ENCODE measurements at places on chromosomes 16 and 17.

DNA sequence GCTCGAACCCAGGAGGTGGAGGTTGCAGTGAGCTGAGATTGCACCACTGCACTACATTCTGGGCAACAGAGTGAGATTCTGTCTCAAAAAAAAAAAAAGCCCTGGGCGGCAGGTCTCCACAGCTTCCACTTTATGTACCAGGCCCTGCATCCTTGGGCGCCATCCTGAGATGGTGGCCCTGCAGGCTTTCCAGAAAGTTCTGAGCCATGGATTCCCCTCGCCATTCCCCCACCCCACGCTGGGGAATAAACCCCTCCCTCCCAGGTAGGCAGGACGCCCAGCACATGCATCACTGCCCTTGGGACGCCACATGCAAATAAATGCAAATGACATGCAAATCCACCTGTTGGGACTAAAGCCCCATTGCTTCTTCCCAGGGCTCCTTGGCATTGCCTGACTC, 13.8 kb upstream of the ZNF469 start:
- DNase-seq, result no peak

DNA sequence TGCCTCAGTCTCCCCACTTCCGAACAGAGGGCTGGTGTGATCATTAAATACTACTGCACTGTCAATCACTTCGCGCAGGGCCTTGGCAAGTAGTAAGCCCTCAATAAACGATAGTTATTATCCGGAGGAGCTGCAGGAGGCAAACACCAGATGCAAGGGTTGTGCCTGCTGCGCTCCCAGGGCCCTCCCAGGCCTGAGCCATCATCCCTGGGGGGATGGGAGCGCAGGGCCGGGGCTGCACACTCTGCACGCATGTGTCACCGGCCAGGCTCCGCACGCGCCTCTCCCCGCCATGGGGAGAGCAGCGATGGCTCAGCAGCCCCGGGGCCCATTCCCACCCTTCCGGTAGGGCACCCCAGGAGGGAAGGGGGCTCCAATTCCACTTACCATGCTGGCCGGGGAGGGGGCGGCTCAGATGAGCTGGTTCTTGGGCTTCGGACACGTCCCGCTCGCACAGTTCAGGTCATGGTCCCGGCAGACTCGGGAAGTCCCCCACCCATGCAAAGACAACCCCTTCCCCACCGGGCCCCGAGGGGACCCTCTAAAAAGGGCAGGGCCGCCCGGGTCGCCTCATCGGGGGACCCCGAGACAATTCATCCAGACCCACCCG, 681 bp downstream of the XPO6 start:
- DNase-seq, result peak; percentile 76

- DNase-seq, result no peak
These were observed 26.4 kb upstream of the TMEM220 start for GRCh38 chr17:10756185-10756584.

DNA sequence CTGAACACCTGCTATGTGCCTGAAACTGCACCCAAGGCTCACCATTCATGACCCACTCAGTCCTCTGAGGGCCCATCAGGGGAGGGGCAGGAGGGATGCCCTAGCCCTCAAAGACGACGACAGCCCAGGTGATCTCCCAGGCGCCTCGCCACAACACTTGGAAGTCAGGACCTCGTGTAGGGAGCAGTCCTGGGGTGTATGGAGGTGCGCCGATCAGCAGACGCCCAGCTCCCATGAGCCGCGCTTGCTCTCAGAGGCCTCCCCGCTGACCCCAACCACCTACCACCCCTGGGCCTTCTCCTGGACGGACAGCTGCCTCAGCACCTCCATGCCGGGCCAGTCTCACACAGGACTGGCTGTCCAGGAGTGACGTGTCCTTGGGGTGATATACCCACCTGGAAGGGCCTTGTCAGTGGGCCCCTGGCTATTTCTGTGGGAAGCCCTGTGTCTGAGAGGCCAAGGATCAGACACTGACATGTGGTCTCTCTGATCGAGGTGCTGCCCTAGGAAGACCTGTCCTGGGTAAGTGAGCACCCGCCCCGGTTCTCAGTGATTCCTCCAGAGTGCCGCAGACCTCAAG, 26.7 kb downstream of the KDM8 start:
- DNase-seq, result no peak

GRCh38 chr17:17947309-17947708, 24.9 kb downstream of the TOM1L2 start:
- no peak for DNase-seq

GRCh38 chr16:29745121-29745852, 503 bp downstream of the C16orf54 start:
- DNase-seq, result no peak
